A549 treated with RU486 at 1 μM for 4 hours (cell line): ENCODE measurements at places on chromosomes 7 and 10. TPM values are rescaled to one million over a fixed set of nuclear protein-coding genes. Genes with fewer than 3 reads are reported as not detected.

The UNCX gene
- 0.06 to 0.09 TPM (median 0.08 TPM) in 4 of 5 replicates, not detected in the other for total RNA-seq

The RAMP3 gene
- not detected in 5 replicates for total RNA-seq

The NRCAM gene
- 51.0 to 98.3 TPM (median 91.5 TPM) in 5 replicates for total RNA-seq

The PTPN12 gene
- total RNA-seq, result 44.6 to 71.2 TPM (median 53.2 TPM) in 5 replicates

The ASB10 gene
- not detected in 5 replicates for total RNA-seq

The FGFBP3 gene
- 1.8 to 3.1 TPM (median 2.7 TPM) in 5 replicates for total RNA-seq

The HMX3 gene
- 0.12 TPM in 1 of 5 replicates, not detected in the others for total RNA-seq

The AZGP1 gene
- total RNA-seq, result 0.27 TPM in 1 of 5 replicates, not detected in the others

The ZNF783 gene
- 5.1 to 6.8 TPM (median 5.8 TPM) in 5 replicates for total RNA-seq

The TMEM213 gene
- total RNA-seq, result not detected in 5 replicates

The EDRF1 gene
- total RNA-seq, result 10.7 to 19.1 TPM (median 16.9 TPM) in 5 replicates

The DRGX gene
- total RNA-seq, result 0.03 TPM in 1 of 5 replicates, not detected in the others

The DNAJC12 gene
- total RNA-seq, result 51.2 to 75.8 TPM (median 65.1 TPM) in 5 replicates

The CCDC3 gene
- 0.94 to 1.1 TPM (median 0.99 TPM) in 5 replicates for total RNA-seq

The SHTN1 gene
- 19.5 to 29.2 TPM (median 26.1 TPM) in 5 replicates for total RNA-seq

The GRID2IP gene
- total RNA-seq, result 0.03 TPM in 1 of 5 replicates, not detected in the others

The APBB1IP gene
- 9.0 to 10.8 TPM (median 10.0 TPM) in 5 replicates for total RNA-seq
